ENCODE measurements at places on chromosomes 4 and X.

DNA sequence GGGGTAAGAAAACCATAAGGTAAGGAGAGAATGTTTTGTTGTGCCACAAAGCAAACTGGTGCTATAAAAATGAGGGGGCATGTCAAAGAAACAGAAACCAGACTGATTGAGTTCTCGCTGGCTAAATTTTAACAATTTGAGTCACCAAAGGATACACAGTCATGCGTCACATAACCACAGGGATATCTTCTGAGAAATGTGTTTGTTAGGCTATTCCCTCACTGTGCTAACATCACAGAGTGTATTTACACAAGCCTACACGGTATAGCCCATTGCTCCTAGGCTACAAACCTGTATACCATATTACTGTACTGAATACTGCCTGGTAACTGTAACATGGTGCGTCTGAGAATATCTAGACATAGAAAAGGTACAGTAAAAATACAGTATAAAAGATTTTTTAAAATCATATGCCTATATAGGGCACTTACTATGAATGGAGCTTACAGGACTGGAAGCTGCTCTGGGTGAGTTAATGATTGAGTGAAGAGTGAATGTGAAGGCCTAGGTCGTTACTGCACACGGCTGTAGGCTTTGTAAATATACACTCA lies 50.1 kb downstream of the FBXW7 start:
- no peak for DNase-seq

- no peak for DNase-seq
Measured at GRCh38 chrX:43238461-43238945, 417.6 kb upstream of the MAOA start.

DNA sequence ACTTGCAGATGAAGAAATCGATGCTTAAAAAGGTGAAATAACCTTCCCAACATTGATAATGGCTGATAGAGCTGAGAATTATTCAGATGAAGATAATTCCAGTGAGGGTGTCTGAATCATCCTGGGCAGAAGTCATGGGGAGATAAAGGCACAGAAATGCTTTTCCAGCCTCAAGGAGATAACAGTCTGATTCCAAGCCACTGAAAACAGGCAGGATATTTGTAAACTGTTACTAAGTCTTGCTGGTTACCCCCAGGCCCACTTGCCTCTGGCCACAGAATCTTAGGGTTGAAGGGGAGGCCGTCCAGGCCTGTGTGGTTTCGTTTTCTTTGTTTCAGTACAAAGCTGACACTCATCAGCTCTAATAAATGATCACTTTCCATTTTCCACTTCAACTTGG lies 158.5 kb downstream of the SH3KBP1 start:
- no peak for DNase-seq

- DNase-seq, result no peak
Measured at GRCh38 chr4:73593631-73594241, 26.5 kb downstream of the RASSF6 start.

GRCh38 chr4:81096566-81096965 lies 66.1 kb downstream of the BMP3 start:
- DNase-seq, result no peak
